A549 treated with ZK216348 at 1 μM for 4 hours (cell line): ENCODE measurements at places on chromosomes 2 and 18. TPM values are rescaled to one million over a fixed set of nuclear protein-coding genes. Genes with fewer than 3 reads are reported as not detected.

Gene NCOA1
- total RNA-seq = 7.3 to 11.4 TPM (median 9.9 TPM) in 5 replicates

Gene RUFY4
- not detected in 5 replicates for total RNA-seq

Gene CRYGC
- not detected in 5 replicates for total RNA-seq

Gene DYSF
- 0.61 to 0.91 TPM (median 0.75 TPM) in 5 replicates for total RNA-seq

Gene MYO5B
- 8.4 to 12.8 TPM (median 11.0 TPM) in 5 replicates for total RNA-seq

Gene UGP2
- total RNA-seq = 73.4 to 153 TPM (median 101 TPM) in 5 replicates

Gene TFCP2L1
- total RNA-seq = 7.1 to 10.9 TPM (median 9.5 TPM) in 5 replicates

Gene CFAP53
- 0.19 to 0.62 TPM (median 0.35 TPM) in 5 replicates for total RNA-seq

Gene KCNJ3
- not detected in 5 replicates for total RNA-seq
